ENCODE measurements at places on chromosomes 6 and 20.

DNA sequence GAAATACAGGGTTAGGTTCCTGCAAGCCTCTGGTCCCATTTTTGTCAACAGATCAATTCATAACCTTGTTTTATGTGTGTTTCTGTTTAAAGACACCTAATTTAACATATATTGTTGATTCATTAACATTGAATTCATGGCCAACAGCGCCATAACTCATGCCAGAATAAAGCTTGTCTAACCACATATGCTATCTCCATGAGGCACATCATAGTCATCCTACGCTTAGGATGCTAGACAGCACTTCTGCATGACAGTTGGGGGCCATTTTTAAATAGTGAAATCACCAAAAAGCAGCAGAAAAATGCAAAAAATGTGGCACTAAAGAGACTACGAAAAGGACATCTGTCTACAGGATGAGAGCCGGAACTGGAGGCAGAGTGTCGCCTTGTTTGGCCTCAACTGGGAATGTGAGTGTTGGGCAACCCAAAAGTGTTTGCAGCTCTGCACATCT, 37.9 kb downstream of the TRAM2 start:
- DNase-seq = no peak

DNA sequence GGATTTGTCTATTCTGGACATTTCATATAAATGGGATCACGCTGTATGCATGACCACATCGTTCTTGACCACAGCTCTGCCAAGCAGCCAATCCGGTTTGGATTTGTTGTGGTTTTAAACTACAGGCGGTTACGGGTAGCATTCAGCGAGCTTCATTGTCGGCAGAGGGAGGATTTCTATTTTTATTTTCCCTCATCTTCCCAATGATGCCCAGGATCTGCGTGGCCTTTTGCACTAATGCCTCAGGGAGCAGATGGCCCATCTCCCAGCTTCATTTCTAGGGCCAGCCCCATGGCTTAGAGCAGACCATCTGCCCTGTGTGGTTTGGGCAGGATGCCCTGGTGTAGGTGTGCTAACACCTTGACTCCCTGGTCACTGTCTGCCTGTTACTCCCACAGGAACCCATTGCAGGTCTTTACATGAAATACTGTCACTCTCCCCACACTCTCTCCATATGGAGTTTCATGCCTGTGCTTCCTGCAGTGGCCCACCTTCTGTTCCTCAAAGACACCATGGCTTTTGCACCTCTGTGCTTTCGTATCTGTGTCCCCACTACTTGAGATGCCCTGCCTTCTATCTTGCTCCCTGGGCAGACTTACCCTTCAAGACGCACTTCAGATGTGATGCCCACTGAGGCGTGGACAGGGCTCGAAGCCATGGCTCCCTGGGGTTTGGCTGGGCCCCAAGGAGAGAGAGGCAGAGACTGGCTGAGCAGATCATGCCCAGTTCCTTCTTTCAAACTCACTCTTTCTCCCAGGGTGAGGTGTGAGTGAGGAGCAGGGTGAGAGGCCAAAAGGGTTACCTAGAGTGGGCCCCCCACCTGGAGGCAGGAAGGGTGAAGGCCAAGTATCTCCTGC, 26.0 kb downstream of the SDCBP2 start:
- DNase-seq = no peak

GRCh38 chr20:41390889-41391288, 24.3 kb upstream of the EMILIN3 start:
- no peak for DNase-seq

- DNase-seq = no peak
Measured at GRCh38 chr6:79813143-79813850, 134.1 kb downstream of the ELOVL4 start.

GRCh38 chr6:122381494-122382265, 17.8 kb upstream of the HSF2 start:
- peak; percentile 67 for DNase-seq

GRCh38 chr6:37323580-37323979, 30.2 kb upstream of the RNF8 start:
- no peak for DNase-seq

- DNase-seq = no peak
Measured at GRCh38 chr20:54995553-54995952, 520.2 kb downstream of the DOK5 start.

GRCh38 chr6:18055714-18056382, 66.6 kb downstream of the NHLRC1 start:
- DNase-seq = no peak

DNA sequence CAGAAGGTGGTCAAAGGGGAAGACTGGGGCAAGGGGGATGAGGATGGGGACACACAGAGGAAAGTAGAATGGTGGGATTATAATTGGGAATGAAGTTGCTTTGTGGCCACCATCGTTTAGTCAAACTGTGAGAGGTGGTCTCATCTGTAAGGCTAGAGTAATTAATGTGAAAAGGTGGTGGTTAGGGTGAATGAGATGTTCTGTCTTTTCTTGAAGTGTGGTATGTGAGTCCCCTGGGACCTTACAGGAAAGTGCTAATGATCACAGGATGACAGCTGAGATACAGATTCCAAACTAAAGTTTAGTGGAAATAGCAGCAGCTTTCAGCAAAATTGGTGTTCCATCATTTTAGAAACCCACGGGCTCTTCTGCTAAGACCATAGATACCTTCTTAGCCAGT, 10.7 kb downstream of the ZFAND3 start:
- no peak for DNase-seq

DNA sequence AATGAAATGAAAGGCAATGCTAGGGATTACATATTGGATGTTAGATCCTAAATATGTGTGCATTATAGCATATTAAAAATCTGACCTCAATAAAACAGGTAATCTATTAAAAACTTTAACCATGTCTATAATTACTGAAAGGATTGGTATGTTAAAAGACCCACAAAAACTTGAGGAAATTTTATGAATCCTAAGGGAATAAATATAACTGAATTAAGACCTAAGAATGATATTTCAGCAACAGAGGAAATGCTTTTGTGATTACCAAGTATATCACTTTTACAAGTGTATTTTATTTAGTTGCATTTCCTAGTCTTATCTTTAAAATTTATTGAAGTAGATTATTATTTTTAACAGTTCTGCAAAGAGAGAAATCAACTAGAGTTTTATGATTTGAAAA, 571.5 kb downstream of the HDGFL1 start:
- no peak for DNase-seq

DNA sequence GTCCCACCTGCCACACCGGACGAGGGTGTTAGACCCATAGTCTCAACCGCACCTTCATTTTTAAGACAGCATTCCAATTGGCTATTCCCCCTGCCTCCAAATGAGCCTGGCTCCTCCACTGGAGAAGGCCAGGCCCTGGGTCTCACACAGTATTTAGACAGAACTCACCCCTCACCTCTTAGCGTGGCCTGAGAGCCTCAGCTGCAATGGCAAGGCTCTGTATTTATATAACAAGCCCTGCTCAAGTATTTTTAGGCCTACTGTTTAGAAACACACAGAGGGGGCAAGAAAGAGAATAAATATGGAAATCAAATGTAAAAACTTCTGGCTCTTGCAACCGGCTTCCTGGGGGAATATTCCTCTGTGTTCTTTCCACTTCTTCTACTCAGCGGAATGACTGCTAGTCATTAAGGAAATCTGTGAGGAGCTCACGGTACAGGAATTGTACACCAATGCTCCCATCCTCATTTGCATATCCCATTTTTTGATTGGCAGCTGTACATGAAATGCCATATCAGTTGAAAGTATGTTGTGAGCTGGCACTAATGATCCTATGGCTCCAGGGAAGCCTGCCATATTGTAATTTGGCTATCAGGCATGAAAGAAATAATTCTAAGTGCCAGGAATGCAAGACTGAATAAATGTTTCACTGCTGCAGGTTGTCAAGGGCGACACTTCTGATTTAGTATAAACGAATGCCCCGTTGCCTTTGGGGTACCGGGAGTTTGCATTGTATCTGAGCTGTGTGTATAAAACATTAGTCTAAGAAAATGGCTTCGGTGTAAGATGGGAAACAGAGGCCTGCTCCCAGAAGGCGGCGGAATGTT, 207.5 kb downstream of the ZNF217 start:
- DNase-seq = no peak

- DNase-seq = no peak
Measured at GRCh38 chr20:9255171-9255570, 186.3 kb downstream of the PLCB4 start.

GRCh38 chr20:35866418-35867202, 87.7 kb downstream of the SCAND1 start:
- DNase-seq = no peak

DNA sequence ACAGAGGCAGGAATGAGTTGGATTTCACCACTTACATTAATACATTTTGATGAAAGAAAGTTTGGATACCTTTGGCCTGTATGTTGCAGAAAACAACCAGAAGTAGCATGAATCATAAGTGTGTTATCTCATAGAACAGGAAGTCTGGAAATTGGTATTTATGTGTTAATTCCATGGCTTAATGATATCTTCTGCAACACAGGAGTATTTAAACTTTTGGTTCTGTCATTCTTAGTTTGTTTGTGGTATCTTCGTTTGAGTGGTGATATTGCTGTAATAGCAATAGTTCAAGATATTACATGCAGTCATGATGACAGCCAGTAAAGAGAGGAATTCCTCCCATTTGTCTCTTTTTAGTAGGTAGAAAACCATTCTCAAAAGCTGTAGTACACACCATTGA, 177.3 kb downstream of the CDKAL1 start:
- DNase-seq = no peak

- no peak for DNase-seq
Measured at GRCh38 chr6:53214172-53214571, 65.5 kb upstream of the GCM1 start.

DNA sequence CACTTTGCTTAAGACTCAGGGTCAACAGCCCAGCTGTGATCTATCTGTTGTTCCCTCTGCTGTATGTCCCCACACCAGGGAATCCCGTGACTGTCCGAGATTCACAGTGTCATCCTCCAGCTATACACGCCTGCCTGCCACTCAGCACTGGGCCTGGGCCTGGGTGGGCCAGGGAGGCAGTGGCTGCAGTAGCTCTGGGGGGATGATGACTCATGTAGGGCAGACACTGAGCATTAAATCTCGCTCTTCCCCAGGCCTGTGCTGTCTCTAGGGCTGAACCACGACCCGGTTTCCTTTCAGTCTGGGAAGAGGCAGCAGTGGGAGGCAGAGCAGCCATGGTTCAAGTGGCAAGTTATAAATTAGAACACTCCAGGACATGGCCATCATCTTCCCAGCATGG, 173.9 kb downstream of the LRFN2 start:
- no peak for DNase-seq

DNA sequence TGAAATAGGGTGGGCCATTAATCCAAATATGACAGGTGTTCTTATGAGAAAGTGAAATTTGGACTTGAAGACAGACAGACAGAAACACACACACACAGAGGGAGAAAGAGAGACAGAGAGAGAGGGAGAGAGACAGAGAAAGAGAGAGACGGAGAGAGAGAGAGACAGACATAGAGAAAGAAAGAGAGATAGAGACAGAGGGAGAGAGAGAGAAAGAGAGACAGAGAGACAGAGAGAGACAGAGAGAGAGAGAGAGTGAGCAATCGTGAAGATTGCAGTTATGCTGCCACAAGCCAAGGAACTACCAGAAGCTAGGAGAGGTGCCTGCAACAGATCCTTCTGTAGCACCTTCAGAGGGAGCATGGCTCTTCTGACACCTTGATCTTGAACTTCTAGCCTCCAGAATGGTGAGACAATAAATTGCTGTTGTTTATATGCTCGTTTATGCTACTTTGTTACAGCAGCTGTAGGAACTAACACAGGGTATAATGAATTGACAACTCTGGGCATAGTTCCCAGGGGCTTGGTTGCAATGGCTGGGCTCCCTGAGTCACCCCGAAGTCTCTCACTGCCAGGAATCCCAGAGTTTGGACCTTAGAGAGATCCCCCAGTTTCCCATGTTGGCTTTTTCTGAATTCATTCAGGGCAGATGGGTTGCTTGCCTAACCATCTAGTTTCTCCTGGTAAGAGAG, 44.7 kb upstream of the ECI2 start:
- no peak for DNase-seq

GRCh38 chr20:843912-844311, 10.4 kb downstream of the FAM110A start:
- no peak for DNase-seq

- no peak for DNase-seq
Measured at GRCh38 chr6:57048577-57048976, 2.1 kb downstream of the KIAA1586 start.

DNA sequence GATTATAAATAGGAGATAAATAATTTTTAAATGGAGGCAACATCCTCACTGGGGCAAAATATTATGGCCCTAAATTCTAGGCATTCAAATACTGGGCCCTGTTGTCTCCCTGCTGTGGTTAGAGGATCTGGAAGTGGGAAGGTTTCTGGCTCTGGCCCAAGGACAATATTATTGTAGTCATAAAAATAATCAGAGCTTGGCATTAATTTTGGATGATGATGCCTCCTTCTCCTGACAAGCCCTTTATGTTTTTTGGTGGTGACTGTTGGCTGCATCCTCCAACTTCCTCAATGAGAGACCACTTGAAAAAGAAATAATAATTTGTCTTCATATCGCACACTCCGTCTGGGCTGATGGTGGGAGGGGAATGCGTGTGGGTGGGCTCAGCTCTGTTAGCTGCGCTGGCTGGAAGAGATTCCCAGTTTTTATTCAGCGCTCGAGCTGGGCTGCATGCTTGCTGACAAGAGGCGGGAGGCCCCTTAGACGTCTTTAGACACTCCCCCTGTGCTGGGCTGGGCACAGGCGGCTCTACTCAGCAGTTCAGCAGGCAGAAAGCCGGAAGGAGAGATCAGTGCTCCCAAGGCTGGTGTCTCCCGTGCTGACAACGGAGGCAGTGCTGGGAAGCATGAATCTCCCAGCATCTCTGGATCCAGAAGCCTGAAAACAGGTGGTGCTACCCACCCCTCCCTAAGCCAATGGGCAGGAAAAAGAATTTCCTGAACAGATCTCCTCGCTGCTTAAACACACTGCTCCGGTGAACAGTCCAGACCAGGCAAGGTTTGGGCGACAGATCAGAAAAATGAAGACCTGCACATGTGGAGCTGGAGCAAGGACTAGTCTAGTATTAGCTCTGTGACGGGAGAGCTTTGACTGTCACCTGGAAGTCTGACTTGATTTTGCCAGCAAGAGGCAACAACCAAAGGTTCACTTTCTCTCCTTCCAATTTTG, 97.7 kb downstream of the SYCP2 start:
- DNase-seq = no peak

- peak; percentile 97 for DNase-seq
Measured at GRCh38 chr6:31815025-31815838, at the start of the genes HSPA1A and HSPA1L. Gene HSPA1A, plus strand, starts transcription at chr6:31815543. Its CDS starts 214 bp downstream, at chr6:31815757. Gene HSPA1L, minus strand, starts transcription at chr6:31815283. Its CDS starts 3,311 bp downstream, at chr6:31811972.

DNA sequence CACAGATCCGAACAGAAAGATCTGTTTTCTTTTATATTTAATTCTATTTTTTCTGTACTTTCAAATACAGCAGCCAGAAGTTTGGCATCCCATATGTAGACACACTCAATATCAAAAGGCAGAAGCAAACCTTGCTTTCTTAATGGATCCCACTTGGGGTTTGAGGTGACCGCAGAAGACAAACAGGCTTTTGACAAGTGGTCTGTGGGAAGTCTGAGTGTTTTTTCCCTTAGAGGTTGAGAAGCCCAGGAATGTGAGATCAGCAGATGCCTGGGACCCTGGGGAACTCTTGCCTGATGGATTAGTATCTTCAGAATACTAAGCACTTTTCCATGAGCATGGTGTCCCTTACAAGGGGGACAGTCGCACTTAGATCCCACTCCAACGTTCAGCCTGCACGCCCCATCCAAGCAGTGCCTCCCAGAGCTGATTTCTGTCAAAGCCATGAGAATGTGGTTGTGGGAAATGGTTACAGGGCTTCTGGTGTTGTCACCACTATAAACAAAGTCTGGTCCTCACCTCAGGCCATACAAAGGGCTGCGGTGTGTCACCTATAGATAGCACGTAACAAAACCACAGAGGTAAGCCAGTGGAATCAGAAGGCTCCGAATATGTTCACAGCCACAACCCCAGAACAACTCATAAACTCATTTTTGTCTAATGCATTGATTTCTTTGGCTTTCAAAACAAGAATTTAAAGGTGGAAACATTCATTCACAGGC, 12.7 kb downstream of the IL17F start:
- no peak for DNase-seq
